ENCODE measurements at places on chromosomes 7 and 10. TPM values are rescaled to one million over a fixed set of nuclear protein-coding genes. Genes with fewer than 3 reads are reported as not detected.

GRCh38 chr10:125455431-125455830 is 227.5 kb downstream of the TEX36 start:
- DNase-seq: no peak

GRCh38 chr7:94513565-94513860 is 3.9 kb downstream of the CASD1 start:
- no peak for DNase-seq

DNA sequence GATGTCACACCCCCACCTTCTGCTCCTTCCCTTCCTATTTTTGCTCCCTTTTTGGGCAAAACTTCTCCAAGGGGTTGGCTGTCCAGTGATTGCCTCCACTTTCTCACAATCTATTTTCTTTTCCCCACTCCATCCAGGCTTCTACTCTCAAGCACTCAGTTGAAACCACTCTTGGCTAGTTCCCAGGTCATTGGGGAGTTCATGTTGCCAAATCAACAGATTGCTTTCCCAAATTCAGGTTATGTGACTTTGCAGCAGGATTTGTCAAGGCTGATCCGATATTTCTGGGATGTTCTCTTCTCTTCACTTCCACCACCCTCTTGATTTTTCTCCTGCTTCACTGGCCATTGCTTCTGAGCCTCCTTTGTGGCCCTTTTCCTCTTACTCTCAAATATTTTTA is 258.7 kb upstream of the SLC26A5 start:
- no peak for DNase-seq

GRCh38 chr7:25025218-25025671 is 45.3 kb upstream of the OSBPL3 start:
- no peak for DNase-seq

DNA sequence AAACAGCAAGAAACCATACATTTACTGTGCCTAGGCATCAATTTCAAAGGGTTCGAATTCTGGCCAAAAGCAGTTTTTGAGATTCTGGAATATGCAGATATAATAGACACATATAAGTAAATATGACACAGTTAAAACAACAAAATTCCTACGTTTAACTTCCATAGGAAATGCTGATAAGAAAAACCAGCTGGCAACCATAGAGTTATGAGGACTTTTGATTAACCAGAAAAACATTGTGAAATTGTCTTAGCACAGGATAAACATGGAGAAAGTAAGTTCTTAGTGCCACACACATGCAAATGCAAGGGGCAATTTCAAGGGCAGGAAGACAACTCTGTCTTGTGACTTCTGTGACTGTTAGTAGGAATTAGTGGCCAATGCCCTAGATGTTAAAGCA is 702.1 kb downstream of the TNS3 start:
- no peak for DNase-seq

GRCh38 chr10:72322280-72323058 is 32.2 kb downstream of the DNAJB12 start:
- DNase-seq: no peak

DNA sequence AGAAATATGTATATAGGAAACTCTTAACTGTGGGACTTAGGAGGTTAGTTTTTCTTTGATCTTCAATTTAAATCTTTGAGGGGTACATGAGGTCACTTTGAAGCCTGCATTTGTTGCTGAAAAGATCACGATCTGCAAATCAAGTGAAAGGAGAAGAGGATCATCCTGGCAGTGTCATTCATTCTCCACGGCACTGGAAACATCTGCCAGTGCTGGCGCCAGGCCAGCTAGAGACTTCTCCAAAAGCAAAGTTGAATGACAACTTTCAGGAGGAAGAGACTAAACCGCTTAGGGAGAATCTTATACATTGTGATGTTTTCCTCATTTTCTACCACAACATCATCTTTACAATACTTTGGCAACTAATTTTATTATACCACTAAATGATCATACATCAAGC is 42.5 kb downstream of the MRC1 start:
- DNase-seq: peak; percentile 91

DNA sequence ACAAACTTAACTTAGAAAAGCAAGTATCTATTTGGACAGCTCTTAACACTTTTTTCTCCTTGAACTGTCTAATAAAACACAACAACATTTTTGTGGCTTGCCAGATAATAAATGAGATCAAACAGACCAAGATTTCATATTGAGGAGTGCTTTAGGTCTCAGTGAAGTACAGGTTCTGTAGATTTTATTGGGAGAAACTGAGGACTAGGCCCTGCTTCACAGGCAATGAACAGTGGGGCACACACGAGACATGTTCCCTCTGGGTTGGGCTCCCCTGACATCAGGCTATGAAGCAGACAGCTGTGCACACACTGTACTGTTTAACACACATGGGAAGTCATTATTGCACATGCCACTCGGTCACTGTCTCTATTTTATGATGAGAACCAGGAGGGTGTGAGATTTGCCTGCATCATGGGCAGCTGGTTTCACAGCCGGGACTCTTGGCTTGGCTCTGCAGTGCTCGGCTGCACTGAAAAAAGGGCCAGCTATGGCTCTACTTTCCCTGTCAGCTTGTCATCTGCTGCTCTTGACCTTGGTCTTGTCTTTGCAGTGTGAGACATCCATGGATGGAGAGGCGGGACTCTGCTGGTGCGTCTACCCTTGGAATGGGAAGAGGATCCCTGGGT is 4.2 kb downstream of the IGFBP1 start:
- no peak for DNase-seq

- DNase-seq: no peak
Measured at GRCh38 chr7:43083106-43083505, 29.3 kb upstream of the HECW1 start.

- no peak for DNase-seq
Measured at GRCh38 chr7:81845744-81846241, 75.9 kb upstream of the HGF start.

- no peak for DNase-seq
Measured at GRCh38 chr7:93515144-93515543, 59.4 kb downstream of the CALCR start.

DNA sequence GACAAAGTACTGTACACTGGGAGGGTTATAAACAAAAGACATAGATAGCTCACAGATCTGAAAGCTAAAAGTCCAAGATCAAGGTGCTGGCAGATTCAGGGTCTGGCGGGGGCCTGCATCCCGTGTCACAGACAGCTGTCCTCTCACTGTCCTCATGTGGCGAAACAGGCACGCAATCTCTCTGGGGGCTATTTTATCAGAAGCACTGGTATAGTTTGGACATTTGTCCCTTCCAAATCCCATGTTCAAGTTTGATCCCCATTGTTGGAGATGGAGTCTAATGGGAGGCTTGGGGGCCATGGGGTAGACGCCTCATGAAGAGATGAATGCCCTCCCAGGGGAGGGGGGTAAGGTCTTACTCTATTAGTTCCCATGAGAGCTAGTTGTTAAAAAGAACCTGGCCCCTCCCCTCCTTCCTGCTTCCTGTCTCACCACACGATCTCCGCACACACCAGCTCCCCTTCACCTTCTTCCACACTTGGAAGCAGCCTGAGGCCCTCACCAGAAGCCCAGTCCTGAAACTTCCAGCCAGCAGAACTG is 72.5 kb upstream of the UCN3 start:
- DNase-seq: no peak

DNA sequence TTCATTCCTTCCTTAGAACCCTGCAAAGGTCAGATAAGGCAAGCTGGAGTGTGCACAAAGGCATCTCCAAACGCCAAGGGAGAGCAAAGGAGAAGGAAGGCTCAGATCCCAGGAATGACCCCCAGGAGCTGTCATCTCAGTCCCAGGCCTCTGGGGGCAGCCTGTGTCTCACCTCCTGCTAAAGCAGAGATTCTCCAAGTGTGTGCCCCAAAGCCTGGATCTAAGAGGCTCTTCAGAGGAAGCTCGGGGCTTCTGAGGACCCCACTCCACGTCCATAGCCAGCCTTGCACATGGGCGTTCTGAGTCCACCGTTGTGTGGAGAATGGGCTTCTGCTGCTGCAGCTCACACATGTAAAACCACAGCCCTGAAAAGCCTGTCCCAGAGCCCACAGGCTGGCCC is 5.1 kb upstream of the GRID1 start:
- no peak for DNase-seq

DNA sequence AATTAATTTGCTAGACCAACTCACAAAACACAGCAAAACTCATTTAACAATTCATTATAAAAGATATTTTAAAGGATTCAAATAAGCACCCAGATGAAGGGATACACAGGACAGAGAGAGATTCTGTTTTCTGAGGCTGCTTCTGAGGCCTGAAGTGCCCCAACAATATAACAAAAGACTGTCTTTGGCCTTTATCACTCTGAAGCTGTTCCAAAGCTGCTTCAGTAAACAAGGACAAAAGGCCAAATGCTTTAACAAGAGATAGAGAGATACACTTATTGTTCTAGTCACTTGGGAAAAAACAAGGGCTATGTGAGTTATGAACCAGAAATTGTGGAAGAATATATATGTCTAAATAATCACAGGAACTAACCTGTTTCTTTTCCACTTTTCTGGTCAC is 223.7 kb downstream of the CXCL12 start:
- DNase-seq: no peak

DNA sequence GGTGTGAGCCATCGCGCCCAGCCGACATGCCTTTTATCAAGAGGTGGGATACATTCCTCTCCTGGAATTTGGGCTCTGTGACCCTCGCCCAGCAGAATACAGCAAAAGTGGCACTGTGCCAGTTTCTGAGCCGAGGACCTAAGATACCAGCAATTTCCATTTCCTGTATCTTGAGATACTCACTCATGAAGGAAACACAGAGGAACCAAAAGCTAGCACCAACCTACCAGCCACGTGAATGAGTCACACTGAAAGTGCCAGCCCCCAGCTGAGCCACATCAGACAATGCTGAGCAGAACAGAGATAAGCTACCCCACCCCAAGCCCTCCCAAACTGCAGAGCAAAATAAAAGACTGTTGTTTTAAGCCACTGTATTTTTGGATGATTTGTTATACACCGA is 56.3 kb downstream of the CACUL1 start:
- no peak for DNase-seq

DNA sequence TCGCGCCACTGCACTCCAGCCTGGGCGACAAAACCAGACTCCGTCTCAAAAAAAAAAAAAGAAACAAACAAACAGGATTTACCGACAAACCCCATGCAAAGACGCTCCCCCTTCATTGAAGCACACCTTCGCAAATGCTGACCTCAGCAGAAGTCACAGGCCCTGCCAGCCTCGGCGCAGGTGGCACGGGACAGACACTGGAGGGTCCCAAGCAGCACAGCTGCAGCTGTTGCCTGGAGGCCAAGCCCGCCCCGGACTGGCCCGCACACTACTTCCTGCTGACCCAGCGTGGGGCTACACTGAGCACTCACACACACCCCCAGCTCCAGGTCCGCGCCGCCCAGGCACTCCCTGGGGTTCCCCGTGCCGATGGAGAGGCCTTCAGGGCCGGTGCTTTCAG is 31.2 kb downstream of the SNX8 start:
- no peak for DNase-seq

- peak; percentile 25 for DNase-seq
Measured at GRCh38 chr10:123580426-123580825, 85.7 kb upstream of the GPR26 start.

DNA sequence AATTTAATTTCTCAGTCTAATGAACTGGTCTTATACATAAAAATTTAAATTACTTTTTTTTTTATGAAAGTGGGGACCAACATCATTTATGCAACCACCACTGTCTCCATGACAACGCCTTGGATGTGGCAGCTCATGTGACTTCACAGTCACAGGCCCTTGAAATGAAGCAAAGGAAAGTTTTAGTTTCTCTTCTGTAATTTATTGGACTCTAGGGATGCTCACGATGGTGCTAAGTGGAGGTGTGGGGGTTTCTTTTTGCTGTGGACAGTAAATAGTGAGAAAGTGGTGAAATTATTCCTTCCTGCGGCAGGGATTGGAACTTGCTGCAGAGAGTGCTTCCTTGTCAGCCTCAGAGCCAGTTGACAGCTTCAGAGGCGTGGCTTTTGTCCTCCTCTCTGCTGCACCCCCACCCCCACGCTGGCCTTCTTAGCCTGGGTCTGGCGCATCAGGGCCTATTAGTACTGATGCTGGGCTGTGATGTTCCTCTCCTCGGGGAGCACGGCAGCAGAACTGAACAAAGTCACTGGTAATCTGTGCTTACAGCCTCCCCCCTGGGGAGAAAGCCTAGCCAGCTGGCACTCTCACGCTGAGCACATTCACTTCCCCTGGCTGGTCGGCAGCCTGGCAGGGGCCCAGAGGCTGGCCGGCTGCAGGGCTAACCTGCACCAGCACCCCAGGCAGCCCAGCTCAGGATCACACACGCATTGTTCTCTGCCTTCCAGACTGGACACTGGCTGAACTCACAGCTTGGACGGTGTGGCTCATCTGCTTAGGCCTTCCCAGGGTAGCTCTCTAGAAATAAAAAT is 517.5 kb upstream of the GALNT17 start:
- DNase-seq: peak; percentile 94

DNA sequence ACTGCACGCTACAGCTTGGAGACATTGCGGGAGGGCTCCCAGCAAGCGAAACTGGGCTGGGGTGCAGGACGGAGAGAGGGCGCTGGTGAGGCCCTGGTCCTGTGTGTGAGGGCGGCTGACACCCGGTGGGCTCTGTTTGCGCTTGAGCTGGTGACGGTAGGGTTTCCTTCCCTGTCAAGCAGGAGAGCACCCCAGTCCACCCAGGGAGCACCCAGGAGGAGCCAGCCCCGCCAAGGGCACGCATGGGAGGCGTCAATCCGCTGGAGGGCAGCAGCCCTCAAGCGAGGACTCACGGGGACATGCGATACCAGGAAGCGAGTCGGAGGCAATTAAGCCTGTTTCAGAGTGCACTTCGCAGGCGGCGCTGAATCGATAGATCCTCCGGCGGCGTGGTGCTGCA is 109.4 kb downstream of the MAD1L1 start:
- no peak for DNase-seq

SLC29A4 gene
- 1.4 TPM for total RNA-seq

PRTFDC1 gene
- total RNA-seq: 7.2 TPM

CRHR2 gene
- 0.10 TPM for total RNA-seq

RPP30 gene
- 28.2 TPM for total RNA-seq

CYP3A7 gene
- not detected for total RNA-seq

LRRC17 gene
- total RNA-seq: 1.4 TPM
